Upper lobe of right lung (tissue), 1 donor: ENCODE measurements at places on chromosomes 2 and 18.

DNA sequence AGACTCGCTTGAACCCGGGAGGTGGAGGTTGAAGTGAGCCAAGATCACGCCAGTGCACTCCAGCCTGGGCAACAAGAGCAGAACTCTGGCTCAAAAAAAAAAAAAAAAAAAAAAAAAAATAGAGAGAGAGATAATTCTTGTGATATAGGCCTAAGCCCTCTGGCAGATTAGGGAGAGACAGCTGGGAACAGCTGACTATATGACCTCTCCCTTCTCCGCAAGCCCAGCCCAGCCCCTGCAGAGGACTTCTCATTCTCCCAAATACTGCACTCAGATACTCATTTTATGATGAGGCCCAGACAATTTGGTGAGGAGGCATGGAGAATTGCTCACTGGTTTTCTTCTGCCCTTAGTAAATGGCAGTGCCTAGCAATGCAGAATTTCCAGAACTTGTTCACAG is 262.0 kb downstream of the HAUS1 start:
- DNase-seq, result no peak
- H3K36me3 ChIP-seq, result no peaks in the 10 kb centered on the region
- H3K27ac ChIP-seq, result no peak overlapping the region
- H3K27me3 ChIP-seq, result no peaks in the 10 kb centered on the region

DNA sequence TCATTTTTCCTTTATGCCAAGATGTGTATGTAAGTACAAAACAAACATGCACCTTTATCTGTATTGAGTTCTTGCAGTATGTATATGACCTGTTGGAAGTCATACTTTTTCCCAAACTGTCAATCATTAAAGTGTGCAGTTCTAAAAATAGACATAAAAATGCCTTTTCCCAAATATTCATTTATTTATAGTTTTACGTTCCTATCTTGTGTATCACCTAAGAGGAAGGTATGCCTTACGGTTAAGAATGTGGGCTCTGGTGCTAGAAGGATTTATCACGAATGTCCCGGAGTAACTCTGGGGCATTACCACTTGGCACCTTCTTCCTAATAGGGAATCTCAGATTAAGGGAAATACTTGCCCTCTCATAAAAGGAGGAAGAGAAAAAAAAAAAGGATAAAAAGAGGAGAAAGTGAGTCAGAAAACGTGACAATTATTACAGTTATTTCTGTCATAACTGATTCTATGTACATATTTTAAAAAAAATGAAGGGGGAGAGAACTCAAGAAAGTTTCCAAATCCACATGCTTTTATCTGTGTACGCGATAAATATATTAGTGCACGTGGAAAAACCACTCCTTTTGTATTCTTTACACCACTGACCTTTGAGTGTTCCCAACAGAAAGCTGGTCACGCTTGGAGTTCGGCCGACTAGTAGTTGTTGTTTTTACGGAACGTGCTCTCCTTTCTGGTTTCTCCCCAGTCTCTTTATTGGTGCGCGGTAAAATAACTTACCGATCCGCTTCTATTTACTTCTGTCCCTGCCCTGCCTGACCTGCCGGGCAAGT is 721 bp downstream of the MCEE start:
- peak overlapping the region; percentile 86 for H3K4me3 ChIP-seq
- H3K4me1 ChIP-seq, result peaks cover 20% of the 10 kb centered on the region
- H3K27me3 ChIP-seq, result no peaks in the 10 kb centered on the region
- peak overlapping the region; percentile 95 for H3K27ac ChIP-seq

GRCh38 chr2:236915186-236915585 is 170.5 kb upstream of the COPS8 start:
- DNase-seq, result no peak
- no peaks in the 10 kb centered on the region for H3K4me1 ChIP-seq
- H3K4me3 ChIP-seq, result no peak overlapping the region
- H3K36me3 ChIP-seq, result no peaks in the 10 kb centered on the region

DNA sequence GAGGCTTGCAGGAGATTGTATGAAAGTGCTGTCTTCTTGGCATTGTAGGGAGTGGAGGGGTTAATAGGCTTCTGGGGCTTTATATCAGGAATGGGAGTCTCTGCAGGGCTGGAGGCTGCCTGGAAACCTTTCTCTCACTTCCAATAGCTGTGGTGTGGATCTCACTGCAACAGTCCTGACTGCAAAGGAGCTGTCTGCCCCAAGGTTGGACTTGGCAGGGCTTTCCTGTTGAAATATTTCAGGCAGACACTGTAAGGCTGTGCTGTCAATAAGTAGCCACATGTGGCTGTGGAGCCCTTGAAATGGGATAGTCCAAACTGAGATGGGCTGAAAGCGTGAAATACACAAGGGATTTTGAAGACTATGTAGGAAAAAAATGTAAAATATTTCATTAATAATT is 399.1 kb upstream of the SPRED2 start:
- no peaks in the 10 kb centered on the region for H3K36me3 ChIP-seq
- H3K27me3 ChIP-seq, result no peaks in the 10 kb centered on the region
- no peak overlapping the region for H3K4me3 ChIP-seq
- DNase-seq, result no peak
- no peak overlapping the region for H3K27ac ChIP-seq

- H3K27me3 ChIP-seq, result no peaks in the 10 kb centered on the region
- H3K27ac ChIP-seq, result no peak overlapping the region
- H3K4me1 ChIP-seq, result no peaks in the 10 kb centered on the region
Measured at GRCh38 chr2:181123798-181124231, 143.4 kb downstream of the UBE2E3 start.

GRCh38 chr18:61729322-61729721 is 163.5 kb downstream of the RNF152 start:
- no peaks in the 10 kb centered on the region for H3K27me3 ChIP-seq
- no peak overlapping the region for H3K4me3 ChIP-seq
- no peak for DNase-seq
- no peak overlapping the region for H3K27ac ChIP-seq
- H3K4me1 ChIP-seq, result peaks cover 25% of the 10 kb centered on the region

- H3K4me1 ChIP-seq, result peaks cover 4% of the 10 kb centered on the region
- DNase-seq, result no peak
- no peak overlapping the region for H3K27ac ChIP-seq
- no peaks in the 10 kb centered on the region for H3K27me3 ChIP-seq
- H3K4me3 ChIP-seq, result no peak overlapping the region
- H3K36me3 ChIP-seq, result no peaks in the 10 kb centered on the region
Measured at GRCh38 chr2:10980886-10981425, 69.2 kb downstream of the KCNF1 start.

GRCh38 chr2:15539999-15540398 is 21.1 kb downstream of the NBAS start:
- H3K36me3 ChIP-seq, result peaks cover 13% of the 10 kb centered on the region
- H3K27me3 ChIP-seq, result no peaks in the 10 kb centered on the region
- DNase-seq, result no peak
- H3K27ac ChIP-seq, result no peak overlapping the region

- H3K4me3 ChIP-seq, result no peak overlapping the region
- DNase-seq, result no peak
- H3K27me3 ChIP-seq, result no peaks in the 10 kb centered on the region
- no peaks in the 10 kb centered on the region for H3K36me3 ChIP-seq
Measured at GRCh38 chr2:29802986-29803385, 118.4 kb downstream of the ALK start.

- no peak overlapping the region for H3K4me3 ChIP-seq
- no peak for DNase-seq
- H3K36me3 ChIP-seq, result no peaks in the 10 kb centered on the region
- no peaks in the 10 kb centered on the region for H3K4me1 ChIP-seq
- no peak overlapping the region for H3K27ac ChIP-seq
Measured at GRCh38 chr2:150705767-150706166, 218.3 kb upstream of the RND3 start.

GRCh38 chr18:8548186-8548585 is 61.1 kb upstream of the RAB12 start:
- no peaks in the 10 kb centered on the region for H3K36me3 ChIP-seq
- H3K4me3 ChIP-seq, result no peak overlapping the region
- DNase-seq, result no peak

DNA sequence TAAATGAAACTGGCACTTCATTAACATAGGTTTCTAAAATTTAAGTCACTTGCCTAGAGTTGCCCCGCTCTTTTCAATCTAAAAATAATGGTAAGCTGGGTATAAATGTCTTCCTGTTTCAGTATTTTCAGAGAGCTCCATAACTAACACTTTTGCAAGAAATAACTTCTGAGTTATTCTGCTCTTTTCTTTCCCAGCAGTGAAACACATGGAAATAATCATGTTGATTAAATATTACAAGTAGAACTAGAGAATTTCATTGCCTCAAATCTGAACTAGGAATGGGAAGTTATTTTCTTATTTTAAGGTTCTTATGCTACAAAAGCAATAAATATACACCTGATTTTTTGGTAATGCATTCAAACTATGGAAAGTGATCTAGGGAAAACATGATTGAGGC is 257.4 kb downstream of the IKZF2 start:
- H3K27ac ChIP-seq, result no peak overlapping the region
- no peaks in the 10 kb centered on the region for H3K36me3 ChIP-seq
- no peaks in the 10 kb centered on the region for H3K27me3 ChIP-seq
- no peak overlapping the region for H3K4me3 ChIP-seq

GRCh38 chr18:6482198-6482977 is 67.7 kb upstream of the L3MBTL4 start:
- H3K27ac ChIP-seq, result no peak overlapping the region
- no peaks in the 10 kb centered on the region for H3K27me3 ChIP-seq

GRCh38 chr2:160142472-160142871 is 57.6 kb downstream of the ITGB6 start:
- no peaks in the 10 kb centered on the region for H3K27me3 ChIP-seq
- no peak for DNase-seq
- H3K4me1 ChIP-seq, result peaks cover 7% of the 10 kb centered on the region
- H3K27ac ChIP-seq, result peak overlapping the region; percentile 8
- no peak overlapping the region for H3K4me3 ChIP-seq
- no peaks in the 10 kb centered on the region for H3K36me3 ChIP-seq

DNA sequence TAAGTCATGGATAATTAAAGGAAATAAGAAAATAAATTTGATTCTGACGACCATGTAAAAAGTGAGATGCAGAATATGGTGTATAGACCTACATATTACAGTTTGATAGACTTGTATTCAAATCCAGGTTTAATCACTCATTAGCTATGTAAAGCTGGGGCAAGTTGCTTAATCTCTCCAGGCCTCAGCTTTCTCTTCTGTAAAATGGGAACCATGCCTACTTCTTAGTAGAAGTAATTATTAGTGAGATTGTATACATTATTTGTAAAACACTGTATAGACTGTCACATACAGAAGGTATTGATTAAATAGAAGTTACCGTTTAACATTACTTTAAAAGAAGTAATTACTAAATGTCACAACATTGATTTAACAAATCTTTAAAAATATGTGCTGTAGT is 392.2 kb downstream of the STK39 start:
- H3K4me3 ChIP-seq, result no peak overlapping the region
- H3K36me3 ChIP-seq, result no peaks in the 10 kb centered on the region
- H3K4me1 ChIP-seq, result no peaks in the 10 kb centered on the region
- no peaks in the 10 kb centered on the region for H3K27me3 ChIP-seq
- DNase-seq, result no peak

DNA sequence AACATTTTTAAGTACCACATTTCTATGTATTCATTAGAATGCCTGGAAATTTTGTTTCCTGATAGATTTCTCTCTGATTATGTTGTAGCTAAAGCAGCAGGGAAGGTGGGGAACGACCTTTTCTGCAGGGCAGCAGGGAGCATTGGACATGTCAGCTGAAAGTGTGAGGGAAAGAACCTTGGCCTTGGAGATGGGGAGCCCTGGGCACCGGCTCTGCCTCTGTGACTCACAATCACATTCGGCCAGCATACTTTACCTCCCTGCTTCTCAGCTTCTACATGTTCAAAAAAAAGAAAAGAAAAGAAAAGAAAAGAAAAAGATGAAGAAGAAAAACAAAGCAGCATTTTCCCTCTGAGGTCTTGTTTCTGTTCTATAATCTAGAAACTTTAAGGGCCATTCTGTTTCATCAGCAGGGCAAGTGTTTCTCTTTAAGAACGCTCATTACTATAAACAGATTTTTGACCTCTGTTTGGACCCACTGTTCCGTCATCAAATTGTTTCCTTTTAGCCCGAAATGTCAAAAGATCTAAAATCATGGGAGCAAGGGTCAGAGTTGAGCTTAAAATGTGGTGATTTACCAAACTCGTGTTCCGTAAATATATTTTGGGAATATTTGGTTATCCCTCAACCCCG is 27.9 kb downstream of the SETBP1 start:
- no peaks in the 10 kb centered on the region for H3K36me3 ChIP-seq
- DNase-seq, result no peak
- peaks cover 11% of the 10 kb centered on the region for H3K4me1 ChIP-seq
- H3K27ac ChIP-seq, result peak overlapping the region; percentile 63
- H3K27me3 ChIP-seq, result no peaks in the 10 kb centered on the region

GRCh38 chr2:68834737-68835376 is 36.3 kb downstream of the BMP10 start:
- no peaks in the 10 kb centered on the region for H3K27me3 ChIP-seq
- H3K4me3 ChIP-seq, result no peak overlapping the region
- no peak for DNase-seq
- H3K4me1 ChIP-seq, result peaks cover 31% of the 10 kb centered on the region
